Erythroblast (primary cell): ENCODE measurements at places on chromosomes 1 and 21.

DNA sequence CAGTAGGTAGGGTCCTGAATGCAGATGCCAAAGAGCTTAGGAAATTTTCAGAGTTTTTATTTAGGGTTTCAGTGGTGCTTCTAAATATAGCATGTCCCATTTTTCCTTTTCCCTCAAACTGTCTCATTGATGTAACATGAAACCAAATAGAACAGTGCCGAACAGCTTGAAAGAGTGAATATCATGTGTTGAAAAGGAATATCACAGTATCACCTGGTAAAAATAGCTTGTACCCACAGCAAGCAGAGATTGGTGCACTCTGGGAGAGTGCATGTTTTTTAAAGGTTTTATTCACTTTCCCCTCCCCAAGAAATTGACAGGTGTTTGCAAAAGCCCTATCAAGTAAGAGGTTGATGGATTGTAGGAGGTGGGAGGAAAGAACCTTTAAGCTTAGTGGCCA is 41.9 kb upstream of the ELAVL4 start:
- no peak for DNase-seq

DNA sequence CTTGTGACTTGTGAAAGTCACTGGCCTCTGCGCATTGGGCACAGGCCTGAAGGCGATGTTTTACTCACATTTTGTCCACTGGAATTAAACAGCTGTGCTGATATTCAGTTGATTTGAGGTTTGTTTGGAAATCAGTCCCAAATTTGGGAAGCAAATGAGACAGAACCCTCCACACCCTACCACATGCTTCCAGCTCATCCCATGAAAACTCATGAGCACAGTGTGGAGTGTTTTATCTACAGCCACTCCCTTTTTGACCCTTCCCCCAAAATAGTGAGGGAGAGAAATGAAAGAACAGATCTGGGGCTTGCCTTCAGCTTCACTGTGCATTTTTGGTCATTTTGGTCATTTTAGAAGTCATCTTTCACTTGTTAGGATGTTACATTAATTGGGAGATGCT is 101.3 kb downstream of the CAMTA1 start:
- DNase-seq, result no peak

GRCh38 chr1:212858461-212859265 is 588 bp downstream of the FLVCR1 start:
- DNase-seq, result peak; percentile 62

GRCh38 chr21:46156378-46156645 is 933 bp upstream of the FTCD start:
- no peak for DNase-seq

DNA sequence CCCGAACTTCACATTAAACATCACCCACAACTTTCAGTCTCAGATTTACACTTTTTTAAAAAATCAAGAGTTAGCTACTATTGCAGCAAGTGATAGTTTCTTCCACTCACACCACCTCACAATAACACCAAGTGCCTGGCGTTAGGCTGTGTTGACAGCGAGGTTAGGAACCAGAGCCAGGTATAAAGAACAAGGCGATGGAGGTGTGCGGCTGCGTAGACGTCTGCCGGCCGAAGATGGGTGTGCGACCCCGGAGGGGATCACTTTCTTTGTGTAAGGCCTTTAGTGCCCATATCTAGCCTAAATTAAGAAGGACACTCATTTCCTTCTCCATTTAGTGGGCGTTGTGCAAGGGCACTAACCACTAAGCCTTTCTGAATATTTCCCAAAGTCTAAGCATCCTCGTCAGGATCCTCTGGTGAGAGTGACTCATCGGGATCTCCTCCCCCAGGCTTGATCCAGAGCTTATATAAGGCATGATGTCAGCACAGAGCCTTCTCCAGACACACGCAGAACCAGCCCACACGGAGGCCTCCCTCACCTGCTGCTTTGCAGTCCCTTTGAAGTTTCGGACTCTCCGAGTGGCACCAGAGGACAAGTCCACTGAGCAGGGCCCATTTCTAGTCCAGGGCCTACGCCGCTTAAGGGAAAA is 11.8 kb downstream of the NHLH2 start:
- DNase-seq, result no peak

DNA sequence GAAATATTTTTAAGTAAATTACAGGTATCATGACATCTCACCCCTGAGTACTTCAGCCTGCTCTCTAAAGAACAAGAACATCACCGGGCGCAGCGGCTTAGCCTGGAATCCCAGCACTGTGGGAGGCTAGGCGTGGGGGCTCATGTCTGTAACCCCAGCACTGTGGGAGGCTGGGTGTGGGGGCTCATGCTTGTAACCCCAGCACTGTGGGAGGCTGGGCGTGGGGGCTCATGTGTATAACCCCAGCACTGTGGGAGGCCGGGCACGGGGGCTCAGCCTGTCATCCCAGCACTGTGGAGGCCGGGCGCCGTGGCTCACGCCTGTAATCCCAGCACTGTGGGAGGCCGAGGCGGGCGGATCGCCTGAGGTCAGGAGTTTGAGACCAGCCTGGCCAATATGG is 7.7 kb upstream of the CDK11B start:
- DNase-seq, result no peak

DNA sequence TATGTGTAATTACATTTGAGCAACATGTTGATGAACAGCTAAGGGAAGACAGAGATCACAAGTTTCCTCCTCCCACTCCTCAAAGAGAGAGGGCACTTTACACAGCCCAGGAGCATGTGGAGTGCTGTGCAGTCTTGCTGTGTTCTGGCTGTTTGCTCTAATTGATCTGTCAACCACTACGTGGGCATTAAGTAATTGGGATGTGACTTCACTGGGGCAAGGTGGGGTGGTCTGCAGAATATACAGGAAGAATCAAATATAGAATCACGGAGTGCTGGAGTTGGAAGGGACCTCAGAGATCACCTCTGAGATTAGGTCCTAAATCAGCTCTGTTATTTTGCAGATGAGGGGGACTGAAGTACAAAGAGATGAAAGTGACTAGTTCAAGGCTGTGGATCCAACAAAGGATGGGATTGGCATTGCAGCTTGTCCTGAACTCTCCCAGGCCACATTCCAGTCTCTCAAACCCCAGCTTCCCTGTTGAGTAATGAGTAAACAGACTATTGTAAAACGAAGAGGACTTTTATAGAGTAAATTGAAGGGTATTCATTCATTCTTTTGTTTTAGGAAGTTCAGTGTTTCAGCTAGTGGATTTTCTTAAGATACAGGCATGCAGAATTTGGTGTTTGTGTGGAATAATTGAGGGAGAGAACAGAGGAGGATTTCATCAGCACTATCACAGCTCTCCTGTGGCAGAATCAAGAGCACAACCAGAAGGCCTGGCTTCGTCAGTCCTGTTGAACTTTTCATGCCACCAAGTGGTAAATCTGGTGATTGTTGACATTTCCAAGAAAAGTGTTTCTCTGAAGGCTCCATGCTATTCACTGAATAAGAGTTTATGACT is 22.4 kb downstream of the NOS1AP start:
- DNase-seq, result no peak

DNA sequence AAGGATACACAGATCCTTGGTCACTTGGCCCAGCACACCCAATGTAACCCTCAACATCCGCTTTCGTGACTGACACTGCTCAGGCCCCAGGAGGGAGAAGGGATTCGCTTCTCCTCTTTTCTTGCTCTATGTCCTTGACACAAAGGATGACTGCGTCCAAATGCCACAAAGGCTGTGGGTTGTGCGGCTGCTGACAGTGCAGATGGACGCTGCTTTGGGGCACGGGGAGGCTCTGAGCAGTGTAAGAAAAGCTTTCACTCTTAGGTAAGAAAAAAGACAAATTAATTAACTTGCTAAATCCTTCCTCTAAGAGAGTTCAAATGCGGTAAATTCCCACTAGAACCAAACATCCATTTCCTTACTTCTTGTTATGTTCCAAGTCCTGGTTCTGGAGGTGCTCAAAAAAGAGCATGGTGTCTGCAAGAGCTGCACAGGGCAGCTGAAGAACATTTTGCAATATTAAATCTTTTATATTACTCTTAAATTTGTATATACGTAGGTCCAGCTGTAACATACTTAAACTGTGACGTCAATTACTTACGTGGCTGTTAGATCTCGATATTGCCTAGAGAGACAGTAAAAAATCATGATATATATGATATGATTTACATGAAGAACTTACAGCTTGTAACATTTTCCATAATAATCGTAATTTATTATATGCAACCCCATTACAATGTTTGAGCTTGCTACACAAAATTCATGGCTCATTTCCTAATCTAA is 19.4 kb upstream of the EPHB2 start:
- DNase-seq, result no peak

- no peak for DNase-seq
These were observed 40.4 kb upstream of the LDLRAP1 start for GRCh38 chr1:25502957-25503356.

GRCh38 chr1:71786218-71786617 is 496.1 kb downstream of the NEGR1 start:
- DNase-seq, result no peak

GRCh38 chr1:54973205-54973921 is 7.1 kb upstream of the TMEM61 start:
- no peak for DNase-seq

GRCh38 chr1:63230722-63231121 is 91.6 kb upstream of the FOXD3 start:
- DNase-seq, result no peak

DNA sequence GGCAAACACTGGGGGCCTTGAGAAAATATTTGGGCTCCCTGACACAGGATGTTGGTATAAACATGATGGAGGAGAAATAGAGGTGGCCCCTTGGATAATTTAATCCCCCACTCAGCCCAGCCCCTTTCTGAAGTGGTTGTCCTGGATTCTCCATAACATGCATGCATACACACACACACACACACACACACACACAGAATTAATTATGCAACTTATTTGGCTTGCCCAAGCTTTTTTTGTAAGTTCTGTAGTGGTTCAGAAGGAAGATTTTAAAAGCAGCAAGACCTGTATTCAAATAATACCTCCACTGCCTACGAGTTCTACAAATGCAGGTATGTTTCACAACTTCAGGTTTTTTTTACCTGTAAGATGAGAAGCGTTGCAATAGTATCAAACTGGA is 15.0 kb downstream of the ATF3 start:
- no peak for DNase-seq

GRCh38 chr1:49060766-49061165 is 284.1 kb upstream of the BEND5 start:
- DNase-seq, result no peak

GRCh38 chr1:165826565-165827267 is 698 bp upstream of the UCK2 start:
- no peak for DNase-seq

DNA sequence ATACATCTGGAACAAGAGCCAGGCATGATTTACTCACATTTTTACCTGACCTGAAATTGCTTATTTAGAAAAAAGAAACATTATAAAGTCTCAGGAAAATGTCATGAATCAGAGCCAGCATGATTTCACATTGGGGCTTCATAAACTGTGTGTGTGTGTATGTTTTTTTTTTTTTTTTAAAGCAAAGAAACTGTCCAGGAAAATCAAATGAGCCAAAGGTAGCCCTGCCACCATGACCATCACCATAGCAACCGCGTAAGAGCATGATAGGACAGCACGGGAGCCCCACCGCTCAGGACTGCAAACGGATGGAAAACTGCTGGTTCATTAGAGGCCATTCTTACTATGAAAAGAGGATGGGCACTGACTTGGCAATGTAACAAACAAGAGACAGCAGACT is 139.2 kb downstream of the NTMT2 start:
- no peak for DNase-seq
